NCI-H187 (cell line): ENCODE measurements at places on chromosomes 7 and 10.

DNA sequence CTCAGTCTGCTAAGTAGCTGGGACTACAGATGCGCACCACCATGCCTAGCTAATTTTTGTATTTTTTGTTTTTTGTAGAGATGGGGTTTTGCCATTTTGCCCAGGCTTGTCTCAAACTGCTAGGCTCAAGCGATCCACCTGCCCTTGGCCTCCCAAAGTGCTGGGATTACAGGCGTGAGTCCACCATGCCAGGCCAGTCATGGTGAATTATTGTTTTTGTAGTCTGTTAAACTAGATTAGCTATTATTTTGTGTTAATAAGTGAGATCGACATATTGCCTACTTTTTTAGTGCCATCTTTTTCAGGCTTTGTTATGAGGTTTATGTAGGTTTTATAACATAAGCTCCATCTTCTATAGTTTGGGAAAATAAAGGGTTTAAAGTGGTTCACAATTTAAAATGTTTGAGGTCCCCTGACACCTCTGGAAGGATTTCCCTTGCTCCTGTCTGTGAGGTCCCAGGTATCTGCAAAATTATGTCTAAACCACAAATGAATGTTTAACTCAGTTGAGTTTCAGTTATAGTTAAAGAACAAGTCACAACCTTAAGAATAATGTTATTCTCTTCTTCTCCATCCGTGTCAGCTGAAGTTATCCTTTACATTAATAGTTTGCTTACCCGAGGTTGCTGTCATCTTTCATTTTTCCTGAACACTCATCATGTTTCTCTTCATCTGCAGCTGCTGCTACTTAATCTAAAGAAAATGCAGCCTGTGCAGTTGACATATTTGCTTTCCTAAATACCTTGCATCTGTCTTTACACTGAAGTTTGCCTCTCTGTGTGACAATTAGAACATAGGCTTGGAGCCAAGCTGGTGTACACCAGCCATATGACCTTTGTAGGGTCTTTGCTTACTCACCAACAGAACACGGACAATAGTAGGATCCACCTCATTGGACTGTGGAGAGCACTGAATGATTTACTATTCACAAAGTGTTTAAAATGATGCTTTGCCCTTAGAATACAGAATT, 8.9 kb upstream of the VSTM4 start:
- no peak for DNase-seq

DNA sequence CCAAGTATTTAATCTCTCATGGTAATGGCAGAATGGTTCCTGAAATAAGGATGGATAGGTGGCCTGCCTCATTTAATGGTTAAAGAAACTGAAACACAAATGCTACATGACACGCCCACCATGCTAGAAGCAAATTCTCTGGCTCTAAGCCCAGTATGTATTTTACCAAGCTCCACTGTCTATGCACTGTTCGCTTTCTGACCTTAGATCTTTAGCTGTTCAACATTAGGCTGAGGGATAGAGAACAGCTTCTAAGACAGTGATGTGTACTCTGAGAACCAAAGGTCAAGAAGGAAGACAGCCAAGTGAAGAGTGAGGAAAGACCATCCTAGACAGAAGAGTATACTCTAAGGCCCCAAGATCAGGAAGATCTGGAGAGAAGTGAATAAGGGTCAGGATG, 26.6 kb downstream of the FAM3C start:
- no peak for DNase-seq

DNA sequence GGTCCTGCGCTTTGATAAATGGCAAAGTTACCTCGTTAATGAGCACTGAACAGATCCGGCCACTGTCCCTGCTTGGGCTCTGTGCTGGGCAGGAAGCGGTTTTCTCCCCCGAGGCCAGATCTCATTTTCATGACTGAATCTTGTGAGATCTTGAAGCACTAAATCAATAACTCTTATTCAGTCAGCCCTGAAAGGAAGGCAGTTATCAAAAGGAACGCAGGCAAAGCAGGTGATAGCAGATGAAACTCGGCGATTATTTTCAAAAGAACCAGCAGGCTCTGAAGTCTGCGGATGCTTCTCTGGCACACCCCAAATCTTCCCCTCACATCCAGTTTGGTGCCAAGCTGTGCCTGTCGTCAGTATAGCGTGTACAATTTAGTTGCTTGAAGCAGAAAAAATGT, 228.7 kb downstream of the BAMBI start:
- DNase-seq, result no peak

- no peak for DNase-seq
Observed at GRCh38 chr10:126640401-126640800, 30.1 kb downstream of the C10orf90 start.

GRCh38 chr7:26856176-26856985, 8.0 kb downstream of the SKAP2 start:
- no peak for DNase-seq

GRCh38 chr7:38123494-38123893, 54.6 kb upstream of the STARD3NL start:
- no peak for DNase-seq

GRCh38 chr10:119395280-119396007, 147.1 kb downstream of the RGS10 start:
- DNase-seq, result no peak

- DNase-seq, result no peak
Observed at GRCh38 chr10:119401671-119402395, 140.7 kb downstream of the RGS10 start.

DNA sequence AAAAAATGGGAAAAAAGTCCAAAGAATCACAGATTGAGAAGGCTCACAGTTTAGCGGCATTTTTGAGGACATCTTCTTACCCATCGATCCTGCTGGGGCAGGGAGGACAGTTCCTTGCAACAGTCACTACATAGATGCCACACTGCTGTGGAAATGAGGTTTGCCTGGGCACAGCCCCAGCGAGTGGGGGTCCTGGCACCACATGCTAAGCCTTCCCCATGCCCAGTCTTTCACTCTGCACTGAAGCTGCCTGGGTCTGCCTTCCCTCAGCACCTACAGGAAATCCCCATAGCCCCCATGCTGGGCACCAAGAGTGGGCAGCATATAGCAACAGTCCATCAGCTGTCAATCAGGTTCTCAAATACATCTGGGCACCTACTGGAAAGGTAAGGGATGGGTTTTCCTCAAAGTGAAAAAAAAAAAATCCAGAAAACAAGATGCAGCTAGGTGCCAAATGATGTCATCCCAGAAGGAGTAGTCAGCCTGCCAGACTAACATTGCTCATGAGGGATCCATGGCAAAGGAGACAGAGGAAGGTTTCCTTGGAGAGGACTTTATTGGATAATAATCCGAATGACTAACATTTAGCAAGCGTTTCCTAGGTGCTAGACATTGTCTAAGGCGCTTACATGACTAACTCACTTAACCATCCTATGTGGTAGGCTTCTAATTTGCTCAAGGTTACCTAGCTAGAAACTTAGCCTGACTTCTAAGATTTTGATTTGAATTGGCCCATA, 125.7 kb upstream of the CXCL12 start:
- DNase-seq, result no peak

GRCh38 chr7:144784441-144784840, 51.4 kb downstream of the TPK1 start:
- DNase-seq, result no peak

- no peak for DNase-seq
Observed at GRCh38 chr10:80319318-80319717, 29.9 kb upstream of the MAT1A start.

- DNase-seq, result no peak
Observed at GRCh38 chr10:21628023-21628422, 94.0 kb downstream of the MLLT10 start.

DNA sequence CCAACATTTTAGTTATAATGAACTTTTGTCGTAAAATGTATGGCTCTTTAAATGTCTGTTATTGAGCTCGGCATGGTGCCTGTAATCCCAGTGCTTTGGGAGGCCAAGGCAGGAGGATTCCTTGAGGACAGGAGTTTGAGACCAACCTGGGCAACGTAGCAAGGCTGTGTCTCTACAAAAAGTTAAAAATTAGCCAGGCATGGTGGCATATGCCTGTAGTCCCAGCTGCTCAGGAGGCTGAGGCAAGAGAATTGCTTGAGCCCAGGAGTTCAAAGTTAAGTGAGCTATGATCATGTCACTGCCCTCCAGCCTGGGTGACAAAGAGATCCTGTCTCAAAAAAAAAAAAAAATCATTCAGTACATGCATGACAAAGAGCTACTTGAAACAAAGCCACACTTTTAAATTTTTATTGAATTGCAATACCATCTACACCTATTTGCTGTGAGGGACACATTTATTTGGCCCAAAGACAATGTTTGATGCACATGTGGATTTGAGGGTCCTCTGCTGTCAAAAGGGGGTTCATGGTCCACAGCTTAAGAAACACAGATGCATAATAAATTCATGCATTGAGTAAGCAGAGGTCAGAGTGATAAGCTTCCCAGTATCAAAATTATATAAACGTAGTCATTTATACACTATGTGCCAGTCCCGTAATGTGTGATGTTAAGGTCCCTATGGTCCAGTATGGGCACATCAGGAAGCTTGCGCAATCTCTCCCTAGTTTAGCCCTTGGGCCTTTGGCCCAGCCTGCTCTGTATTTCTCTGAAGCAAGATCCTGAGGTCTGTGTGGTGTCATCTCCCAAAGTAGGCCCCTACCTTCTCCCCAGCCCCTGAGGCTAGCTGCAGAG, 4.4 kb upstream of the MALSU1 start:
- no peak for DNase-seq

DNA sequence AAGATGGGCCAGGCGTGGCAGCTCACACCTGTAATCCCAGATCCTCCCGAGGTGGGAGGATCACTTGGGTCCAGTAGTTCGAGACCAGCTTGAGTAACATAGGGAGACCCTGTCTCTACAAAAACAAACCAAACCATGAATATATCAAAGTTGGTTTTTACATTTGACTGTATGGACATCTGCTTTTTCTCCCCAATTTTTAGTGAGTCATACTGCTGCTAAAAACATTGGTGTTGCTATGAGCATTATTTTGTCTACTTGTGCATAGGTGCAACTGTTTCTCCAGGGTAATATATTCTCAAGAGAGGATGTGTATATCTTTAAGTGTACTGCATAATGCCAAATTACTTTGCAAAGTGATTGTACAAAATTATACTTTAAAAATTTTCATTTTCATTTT, 769 bp upstream of the TMEM248 start:
- no peak for DNase-seq

DNA sequence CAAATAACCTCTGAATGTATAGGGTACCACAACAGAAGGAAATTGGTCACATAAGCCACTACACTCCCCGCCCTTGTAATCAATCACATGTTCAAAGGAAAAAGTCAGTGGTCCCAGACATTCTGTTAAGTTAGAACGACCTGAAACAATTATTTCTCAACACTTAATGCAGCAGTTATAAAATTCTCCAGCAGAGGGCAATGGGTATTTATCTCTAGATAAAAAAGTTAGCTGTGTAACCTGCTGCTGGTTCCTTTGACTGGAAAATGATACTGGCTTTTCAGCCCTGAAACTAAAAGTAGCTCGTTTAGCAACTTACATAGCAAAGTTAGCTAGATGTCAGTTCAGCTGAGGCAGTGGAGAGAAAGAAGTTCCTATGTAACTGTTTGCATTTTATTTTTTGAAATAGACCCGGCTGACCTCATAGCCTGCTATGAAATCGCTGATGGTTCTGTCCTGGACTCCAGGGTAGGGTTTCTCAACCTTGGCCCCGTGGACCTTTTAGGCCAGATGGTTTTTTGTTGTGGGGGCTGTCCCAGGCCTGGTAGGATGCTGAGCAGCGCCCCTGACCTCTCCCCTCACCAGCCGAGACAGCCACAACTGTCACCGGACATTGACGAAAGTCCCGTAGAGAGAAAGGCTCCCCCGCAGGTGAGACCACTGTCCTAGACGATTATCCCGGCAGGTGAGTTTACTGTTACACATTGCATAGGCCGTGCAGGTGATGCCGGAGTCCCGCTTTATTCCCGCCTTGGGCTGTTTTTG, 40.2 kb upstream of the PROSER2 start:
- no peak for DNase-seq

DNA sequence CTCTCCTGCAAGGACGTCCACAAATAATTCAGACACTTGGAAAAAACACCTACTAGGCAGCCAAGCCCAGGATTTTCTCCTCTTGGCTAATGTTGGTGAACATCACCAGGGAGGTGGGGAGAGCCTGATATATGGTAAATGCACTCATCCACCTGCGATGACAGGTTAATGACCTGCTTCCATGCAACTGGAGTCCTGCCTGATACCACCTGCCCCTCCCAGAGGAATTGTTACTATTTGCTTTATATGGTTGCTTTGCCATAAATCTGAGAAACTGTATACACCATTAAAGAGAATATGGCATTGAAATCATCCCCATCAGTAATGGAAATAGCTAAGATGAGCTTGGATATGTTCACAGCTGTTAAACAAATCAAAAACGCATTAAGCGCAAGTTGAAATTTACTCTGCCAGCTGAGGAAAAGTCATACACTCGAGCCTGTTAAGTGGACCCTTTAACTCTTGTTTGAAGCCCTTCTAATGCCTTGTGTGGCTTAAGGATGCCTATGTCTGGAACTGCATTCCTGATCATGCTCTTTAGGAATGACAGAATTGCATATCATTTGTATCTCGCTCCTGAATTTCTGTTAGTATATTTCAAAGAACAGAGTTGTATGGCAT, 208.3 kb downstream of the PRPF18 start:
- DNase-seq, result peak; percentile 79

GRCh38 chr7:127620406-127621233, 2.7 kb upstream of the PAX4 start:
- no peak for DNase-seq

DNA sequence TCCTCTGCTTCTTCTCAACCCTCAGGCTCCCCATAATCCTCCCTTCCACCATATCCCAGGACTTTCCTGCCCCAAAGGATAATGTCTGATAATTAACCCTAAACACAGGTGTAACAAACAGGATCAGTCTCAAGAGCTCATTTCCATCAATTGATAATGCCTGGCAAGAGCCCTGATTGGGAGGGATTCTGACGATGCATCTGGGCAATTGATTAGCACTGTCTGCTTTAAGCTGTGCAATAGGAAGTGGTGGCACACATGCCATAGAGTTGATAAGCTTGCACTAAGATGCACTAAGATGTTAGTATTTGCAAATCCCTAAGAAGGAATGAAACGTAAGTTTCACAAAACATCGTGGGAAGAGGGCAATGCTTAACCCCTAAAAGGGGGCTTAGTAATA, 27.4 kb upstream of the EGR2 start:
- no peak for DNase-seq

GRCh38 chr7:115128154-115128553, 206.3 kb downstream of the MDFIC start:
- DNase-seq, result no peak

DNA sequence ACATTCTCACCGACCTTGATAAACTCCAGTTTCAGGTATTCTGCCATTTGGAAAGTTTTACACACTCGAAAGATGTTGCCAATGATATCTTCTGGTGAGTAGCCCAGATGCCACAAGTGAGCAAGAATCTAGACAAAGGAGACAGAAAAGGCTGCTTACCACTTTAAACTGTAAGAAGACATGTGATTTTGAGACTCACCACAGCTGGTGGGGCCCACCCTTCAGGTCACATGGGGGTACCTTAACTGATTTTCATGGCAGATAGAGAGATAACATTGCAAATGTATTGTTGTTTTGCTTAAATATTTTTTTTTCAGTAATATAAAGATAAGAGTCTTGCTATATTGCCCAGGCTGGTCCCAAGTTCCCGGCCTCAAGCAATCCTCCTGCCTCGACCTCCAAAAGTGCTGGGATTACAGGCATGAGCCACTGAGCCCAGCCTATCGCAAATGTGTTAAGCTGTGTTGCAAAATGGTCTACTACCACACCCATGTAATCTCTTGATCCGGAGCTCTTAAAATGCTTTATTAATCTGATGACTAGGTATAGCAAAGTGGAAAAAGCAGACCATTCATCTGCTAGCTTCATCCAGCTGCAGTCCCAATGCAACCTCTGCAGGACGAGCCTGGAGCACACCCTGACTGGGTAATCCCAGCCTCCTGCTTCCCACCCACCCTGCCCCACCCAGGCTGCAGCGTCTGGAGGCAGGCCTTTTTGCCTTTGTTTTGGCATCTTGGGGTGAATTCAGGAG, 18.5 kb downstream of the RFC2 start:
- DNase-seq, result no peak
